ENCODE measurements at places on chromosomes 1 and 21.

- no peak for DNase-seq
These were observed 94.1 kb downstream of the ERG start for GRCh38 chr21:38404177-38404576.

GRCh38 chr1:2492091-2492490 lies 16.0 kb downstream of the PLCH2 start:
- DNase-seq: no peak

GRCh38 chr1:32062867-32063230 lies 9.9 kb upstream of the TMEM39B start:
- no peak for DNase-seq

GRCh38 chr1:161930064-161930463 lies 93.6 kb downstream of the OLFML2B start:
- no peak for DNase-seq

- DNase-seq: no peak
These were observed 12.2 kb downstream of the HDAC1 start for GRCh38 chr1:32303997-32304622.

- no peak for DNase-seq
These were observed 222.0 kb downstream of the OMA1 start for GRCh38 chr1:58324558-58324957.
